ENCODE measurements at places on chromosomes 3 and 15. TPM values are rescaled to one million over a fixed set of nuclear protein-coding genes. Genes with fewer than 3 reads are reported as not detected.

SMCO1 gene
- not detected for total RNA-seq

TXNRD3 gene
- 10.4 TPM for total RNA-seq

TEX55 gene
- total RNA-seq: not detected

RUBCN gene
- total RNA-seq: 23.1 TPM

CIP2A gene
- 22.2 TPM for total RNA-seq

CSPG4 gene
- total RNA-seq: 138 TPM

PFKFB4 gene
- 13.8 TPM for total RNA-seq

CIDEC gene
- 0.29 TPM for total RNA-seq

DAZL gene
- not detected for total RNA-seq

RPP25 gene
- 0.53 TPM for total RNA-seq

TGM4 gene
- not detected for total RNA-seq

ANKRD34C gene
- not detected for total RNA-seq

SLC7A14 gene
- 0.29 TPM for total RNA-seq

TUSC7 gene
- total RNA-seq: not detected

SERPINI2 gene
- total RNA-seq: not detected

CLDN11 gene
- total RNA-seq: 153 TPM

ARNT2 gene
- total RNA-seq: 9.5 TPM

IL17RE gene
- 5.5 TPM for total RNA-seq

MORC1 gene
- total RNA-seq: not detected

CALML4 gene
- 4.6 TPM for total RNA-seq

GABRB3 gene
- 0.71 TPM for total RNA-seq

RNF168 gene
- total RNA-seq: 13.3 TPM

DLL4 gene
- under 0.01 TPM for total RNA-seq

Data from myometrial cell (primary cell).